Thymus (tissue), 14 donors: ENCODE measurements at places on chromosomes 7 and 10.

DNA sequence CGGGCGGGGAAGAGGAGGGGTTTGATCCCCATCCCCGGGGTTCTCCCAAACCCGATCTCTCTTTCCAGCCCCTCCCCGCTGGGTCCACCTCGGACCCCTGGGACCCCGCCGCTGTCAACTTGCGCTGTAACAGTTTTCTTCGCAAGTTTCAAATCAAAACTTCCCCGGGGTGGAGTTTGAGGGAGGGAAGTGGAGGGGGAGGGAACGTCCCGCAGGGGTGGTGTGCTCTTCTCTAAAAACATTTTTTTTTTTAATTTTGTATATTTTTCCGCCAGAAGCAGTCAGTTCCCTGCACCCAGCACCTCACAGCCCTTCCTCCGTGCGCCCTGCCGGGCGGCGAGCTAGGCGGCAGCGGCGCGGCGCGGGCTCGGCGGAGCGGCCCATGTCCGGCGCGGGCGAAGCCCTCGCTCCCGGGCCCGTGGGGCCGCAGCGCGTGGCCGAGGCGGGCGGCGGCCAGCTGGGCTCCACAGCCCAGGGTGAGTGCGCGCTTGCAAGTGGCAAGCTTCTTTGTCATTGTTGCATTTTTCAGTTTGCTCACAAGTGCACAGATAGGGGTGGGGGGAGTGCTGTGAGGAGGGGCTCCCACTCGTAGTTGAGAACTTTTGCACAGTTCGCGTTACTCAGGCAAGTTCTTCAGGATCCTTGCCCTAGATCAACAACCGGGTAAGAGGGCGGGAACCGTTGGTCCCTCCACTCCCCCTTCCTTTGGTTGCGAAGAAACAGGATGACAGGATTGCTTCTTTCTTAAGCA is 933 bp downstream of the MDFIC start:
- DNase-seq, result peak; percentile 42

DNA sequence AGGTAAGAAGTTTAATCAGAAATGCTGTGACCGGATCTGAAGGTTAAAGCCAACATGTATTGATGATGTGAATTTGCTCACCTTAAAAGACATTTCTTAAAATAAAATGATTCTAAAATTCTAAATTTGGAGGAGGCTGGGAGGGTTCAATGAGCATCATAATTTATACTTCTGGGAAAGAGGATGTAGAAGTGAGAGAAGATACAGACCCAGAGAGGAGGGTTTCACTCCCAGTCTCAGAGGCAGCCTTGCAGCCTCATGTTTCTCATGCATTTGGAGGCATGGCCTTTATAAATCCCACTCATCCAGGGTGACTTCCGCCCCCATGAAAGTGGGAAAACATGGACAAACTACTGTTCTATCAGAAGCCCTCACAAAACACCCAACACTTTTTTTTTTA is 305.6 kb upstream of the PITRM1 start:
- DNase-seq, result no peak

DNA sequence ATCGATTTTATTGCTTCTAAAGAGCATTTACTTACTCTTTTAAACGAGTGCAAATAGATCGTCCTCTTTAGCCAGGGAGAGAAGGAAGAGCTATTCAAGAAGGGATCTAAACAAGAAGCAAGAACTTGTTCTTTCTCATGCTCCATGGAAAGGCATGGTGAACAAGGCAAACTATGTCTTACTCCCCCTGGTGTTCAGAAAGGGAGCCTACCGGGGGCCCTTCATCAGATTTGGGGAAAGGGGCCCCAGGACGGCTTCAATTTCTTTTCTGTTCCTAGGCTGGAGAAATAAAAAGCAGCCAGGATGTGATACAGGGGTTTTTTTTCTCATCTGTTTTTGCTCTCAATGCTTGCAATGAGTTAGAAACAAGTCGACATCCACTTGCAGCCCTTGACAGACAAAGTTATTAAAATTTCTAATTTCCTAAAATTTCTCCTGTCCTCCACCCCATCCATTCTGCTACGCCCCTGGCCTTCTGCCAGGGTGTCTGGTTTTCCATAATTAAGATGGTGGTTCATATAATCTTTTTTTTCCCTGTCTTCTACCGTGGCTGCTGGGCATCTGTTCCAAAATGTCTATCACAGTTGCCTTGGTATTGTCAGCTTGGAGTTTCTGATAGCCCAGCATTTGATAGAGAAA is 214.4 kb downstream of the CREB5 start:
- peak; percentile 7 for DNase-seq

- no peak for DNase-seq
Observed at GRCh38 chr7:130986261-130986690, 252.3 kb upstream of the KLF14 start.

DNA sequence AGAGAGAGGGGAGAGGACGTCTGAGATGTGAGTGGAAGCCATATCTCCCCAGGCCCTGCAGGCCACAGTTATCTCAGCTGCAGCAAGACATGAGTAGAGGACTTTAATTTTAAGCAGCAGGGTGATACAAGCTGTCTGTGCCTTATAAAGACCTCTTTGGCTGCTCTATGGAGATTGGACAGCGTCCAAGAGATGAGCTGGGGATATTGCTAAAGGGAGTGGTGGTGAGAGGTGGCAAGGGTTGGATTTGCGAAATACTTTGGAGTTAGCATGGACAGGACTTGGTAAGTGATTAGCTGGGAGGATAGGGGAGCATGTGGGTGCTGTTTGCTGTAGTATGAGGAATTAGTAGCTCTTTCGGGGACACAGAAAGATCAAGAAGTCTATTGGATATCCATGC is 191.8 kb downstream of the CACNB2 start:
- DNase-seq, result no peak

DNA sequence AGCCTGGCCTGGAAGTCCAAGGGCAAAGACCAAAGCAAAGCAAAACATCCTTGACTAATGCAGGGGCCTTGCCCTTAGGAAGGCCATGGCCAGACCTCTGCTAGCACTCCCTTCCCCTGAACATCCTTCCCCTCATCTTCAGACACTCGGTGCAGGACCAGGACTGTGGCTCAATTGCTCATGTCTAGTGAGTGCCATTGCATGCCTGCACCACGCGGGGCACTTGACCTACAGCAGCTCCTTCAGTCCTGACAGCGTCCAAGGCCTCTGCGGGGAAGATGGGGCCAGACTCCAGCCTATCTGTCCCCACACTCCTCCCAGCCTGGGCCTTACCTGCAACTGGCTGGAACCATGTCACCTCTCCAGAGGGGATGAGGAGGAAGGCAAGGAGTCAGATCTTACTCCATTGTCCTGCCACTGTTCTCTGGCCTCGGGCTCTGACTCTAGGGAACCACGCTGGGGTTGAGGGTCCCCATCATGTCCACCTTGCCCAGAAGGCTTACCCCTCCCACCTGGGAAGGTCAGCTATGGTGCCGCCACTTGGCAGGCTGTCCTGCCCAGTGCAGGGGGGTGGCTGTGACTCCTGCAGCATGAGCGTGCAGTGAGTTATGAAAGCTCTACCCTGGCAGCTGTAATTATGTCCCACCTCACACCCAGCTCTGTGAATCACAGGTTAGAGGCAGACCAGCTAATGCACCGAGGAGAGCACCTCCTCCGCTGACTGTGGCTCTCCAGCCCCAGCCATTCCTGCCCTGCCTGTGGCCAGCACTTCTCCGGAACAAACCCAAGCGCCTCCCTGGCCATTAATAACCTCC is 16.1 kb downstream of the DRGX start:
- no peak for DNase-seq
